ENCODE measurements at places on chromosomes 11 and 22.
A peak's percentile ranks its signal among the peaks of the same experiment; 100 is the strongest.

DNA sequence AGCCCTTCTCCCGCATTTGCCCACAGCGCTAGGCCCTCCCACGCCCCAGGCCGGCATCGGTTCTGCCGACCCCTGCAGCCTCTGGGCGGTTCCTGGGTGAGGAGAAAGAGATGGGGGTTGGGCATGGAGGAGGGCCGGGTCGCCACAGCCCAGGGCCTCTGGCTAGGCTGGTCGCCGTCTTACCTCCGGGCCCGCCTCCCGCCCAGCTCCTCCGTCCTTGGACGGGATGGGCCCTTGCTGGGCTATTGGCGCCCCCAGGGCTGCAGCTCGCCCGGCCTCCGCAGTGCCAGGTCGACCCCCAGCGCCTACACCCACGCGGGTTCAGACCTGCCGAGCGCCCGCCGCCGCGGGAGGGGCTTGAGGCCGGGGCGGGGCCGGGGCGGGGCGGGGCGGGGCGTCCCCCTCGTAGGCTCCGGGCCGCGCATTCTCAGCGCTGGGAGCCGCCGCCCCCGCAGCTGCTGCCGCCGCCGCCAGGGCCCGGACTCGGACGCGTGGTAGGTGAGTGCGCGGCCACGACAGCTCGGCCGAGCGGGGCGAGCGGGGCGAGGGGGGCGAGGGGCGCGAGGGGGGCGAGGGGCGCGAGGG is at the start of gene CD151:
Gene CD151, plus strand, starts transcription at position 424 of the 585 bp plus-strand sequence. CDS start 3,118 bp downstream, outside the sequence.
- DNase-seq: no peak

GRCh38 chr22:41062146-41062545 is 30.2 kb upstream of the EP300 start:
- no peak for DNase-seq

- no peak for DNase-seq
Measured at GRCh38 chr11:76317296-76317695, 63.6 kb downstream of the THAP12 start.

DNA sequence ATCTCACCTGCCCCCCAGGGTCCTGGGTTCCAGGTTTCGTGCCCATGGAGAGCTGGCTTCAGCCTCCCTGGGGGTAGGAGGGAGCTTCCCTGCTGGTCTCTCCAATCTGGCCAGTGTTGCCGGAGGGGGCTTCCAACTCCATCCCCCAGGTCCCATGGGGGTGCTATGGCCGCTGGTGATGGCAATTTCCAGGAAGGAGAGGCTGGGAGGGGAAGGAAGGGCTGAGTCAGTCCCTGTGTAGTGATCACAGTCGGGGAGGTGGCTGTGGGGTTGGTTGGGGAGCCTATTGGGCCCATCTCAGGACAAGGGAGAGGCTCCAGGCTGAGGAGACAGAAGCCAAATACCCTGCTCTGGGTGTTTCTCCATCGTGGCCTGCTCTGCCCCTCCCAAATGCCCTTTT is 5.7 kb upstream of the CDC42EP2 start:
- no peak for DNase-seq

GRCh38 chr11:15884777-15885540 is 471.4 kb downstream of the SOX6 start:
- no peak for DNase-seq

GRCh38 chr11:102026217-102026616 is 21.0 kb upstream of the CFAP300 start:
- DNase-seq: no peak

GRCh38 chr22:24024354-24024753 is 13.2 kb downstream of the CABIN1 start:
- DNase-seq: no peak

DNA sequence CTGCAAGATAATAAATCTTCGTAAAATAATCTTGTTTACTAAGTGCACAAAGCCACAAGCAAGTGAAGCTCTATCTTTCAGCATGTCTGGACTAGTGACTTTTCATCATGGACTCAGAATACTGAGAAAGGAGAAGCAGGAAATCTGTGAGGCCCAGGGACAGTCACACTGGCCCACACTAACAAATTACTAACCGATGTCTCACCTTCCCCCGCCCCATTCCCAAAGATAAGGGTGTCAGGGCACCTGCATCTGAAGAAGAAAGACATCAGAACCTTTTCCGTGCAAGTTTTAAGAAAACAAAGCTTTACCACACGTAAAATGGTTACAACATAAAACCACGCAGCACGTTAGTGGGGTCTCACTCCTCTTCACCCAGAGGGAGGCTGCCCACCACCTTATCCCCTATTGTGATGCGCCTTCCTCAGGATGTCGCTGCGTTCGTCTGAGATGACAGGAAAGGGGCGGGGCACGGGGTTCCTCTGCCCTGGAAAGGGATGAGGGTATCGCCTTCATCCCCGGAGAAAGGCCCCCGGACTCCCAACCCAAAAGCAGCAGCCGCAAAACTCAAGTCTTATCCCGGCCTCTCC is 616 bp downstream of the BTBD10 start:
- peak; percentile 21 for DNase-seq

DNA sequence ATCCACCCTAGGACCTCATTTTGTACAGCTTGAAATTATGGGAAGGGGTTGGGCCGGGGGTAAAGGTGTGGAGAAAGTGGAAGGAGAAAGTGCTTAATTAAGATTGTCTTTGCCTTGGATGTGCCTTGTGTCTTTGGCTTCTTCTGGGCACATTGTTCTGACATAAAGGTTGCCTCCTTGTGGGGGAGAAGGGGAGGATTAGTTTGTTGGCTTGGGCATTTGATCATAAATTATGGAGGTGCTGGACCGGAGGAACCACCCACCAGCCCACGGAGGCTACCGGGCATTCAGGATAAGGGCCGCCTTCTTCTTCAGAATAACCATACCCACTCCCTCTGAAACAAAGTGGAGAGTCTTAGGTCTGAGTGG is 1.3 kb downstream of the PAFAH1B2 start:
- no peak for DNase-seq

DNA sequence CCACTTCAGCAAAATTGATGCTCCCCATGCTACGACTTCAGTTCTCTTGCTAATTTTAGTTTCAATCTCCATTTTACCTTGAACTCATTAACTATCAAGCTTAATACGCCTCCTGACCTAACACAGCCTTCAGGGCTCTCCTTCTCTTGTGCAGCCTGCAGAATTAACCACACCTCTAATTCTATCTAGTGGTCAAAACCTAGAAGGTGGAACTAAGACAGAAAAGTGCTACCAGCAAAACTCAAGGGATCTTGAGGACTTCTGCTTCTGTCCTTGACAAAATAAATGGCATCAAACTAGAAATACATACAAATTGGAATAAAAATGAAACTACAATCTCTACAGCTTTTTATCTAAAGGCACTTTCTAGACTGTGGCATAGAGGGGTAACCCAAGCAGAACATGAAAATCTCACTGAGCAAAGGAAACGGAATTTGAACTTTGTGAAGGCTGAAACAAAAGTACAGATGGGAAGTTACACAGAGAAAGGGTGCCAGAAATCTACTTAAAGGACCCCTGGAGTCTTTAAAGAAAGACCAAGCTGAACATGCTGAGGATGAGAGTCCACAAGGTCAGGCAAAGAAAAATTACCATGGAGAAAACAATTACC is 10.7 kb downstream of the CWF19L2 start:
- no peak for DNase-seq

DNA sequence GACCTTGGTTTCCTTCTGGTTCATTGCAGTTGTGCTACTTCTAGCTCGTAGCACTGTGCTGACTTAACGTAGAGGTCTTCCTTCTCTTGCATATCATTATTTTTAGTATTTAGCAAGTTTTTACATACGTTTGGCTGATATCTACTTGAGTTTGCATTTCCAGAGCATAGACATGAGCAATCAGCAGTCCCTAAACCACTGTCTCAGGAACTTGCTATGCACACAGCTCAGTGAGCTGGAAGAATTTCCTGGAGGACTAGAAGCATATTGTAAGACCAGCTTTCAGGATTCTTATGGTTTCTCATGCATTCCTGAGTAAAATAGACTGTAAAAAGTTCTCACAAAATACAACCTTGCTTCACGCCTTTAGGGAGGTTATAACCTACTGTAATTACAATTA is 226.7 kb upstream of the PDGFD start:
- DNase-seq: no peak

- DNase-seq: peak; percentile 93
Measured at GRCh38 chr22:30667494-30668385, at the start of gene DUSP18. TSS of gene DUSP18 (minus strand) at chr22:30667875. CDS start at chr22:30664003, 3,872 bp downstream.

DNA sequence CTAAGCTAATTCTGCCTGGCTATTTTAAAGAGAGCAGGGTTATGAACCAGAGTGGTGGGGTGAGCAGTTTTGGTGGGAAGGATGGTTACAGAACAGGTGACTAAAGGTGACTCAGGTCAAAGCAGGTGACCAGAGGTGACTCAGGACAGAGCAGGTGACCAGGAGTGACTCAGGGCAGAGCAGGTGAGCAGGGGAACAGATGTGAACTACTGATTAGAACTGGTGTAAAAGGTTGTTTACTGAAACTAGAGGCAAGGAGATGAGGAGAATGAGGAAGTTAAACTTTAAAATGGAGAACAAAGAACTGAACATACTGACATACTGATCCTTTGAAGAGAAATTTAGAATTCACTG is 15.4 kb upstream of the HYLS1 start:
- DNase-seq: no peak

DNA sequence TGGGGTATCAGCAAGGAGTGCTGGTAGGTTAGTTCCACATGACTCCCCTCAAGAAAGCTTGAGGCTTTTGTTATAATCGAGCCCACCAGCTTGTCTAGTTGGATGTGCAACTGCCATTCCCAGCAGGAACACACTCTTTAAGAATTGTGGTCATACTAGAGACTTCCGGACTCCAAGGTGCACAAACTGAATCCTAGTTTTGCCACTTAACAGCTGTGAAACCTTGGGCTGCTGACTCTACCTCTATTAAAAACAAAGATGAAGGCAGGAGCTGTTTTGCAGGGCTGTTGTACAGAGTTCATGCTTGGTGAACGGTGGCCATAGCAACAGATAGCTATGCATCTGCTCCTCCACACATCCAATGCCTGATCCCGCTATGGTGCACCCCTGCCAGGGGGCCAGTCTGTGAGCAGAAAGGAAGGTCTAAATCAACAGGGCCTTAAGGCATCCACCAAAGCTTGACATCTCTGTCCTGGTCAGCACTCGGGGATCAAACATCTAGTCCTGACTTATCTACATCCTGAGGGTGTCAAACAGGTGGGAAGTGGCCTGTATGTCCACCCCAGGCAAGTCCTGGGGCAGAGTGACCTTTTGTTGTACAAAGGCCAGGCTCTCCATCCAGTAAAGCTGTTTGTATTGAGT is 36.4 kb downstream of the DKK3 start:
- DNase-seq: no peak

GRCh38 chr22:19882446-19883381 is 28.0 kb upstream of the GNB1L start:
- DNase-seq: no peak
